Kidney tubule cell (primary cell): ENCODE measurements at places on chromosomes 4 and X.
A peak's percentile ranks its signal among the peaks of the same experiment; 100 is the strongest.

DNA sequence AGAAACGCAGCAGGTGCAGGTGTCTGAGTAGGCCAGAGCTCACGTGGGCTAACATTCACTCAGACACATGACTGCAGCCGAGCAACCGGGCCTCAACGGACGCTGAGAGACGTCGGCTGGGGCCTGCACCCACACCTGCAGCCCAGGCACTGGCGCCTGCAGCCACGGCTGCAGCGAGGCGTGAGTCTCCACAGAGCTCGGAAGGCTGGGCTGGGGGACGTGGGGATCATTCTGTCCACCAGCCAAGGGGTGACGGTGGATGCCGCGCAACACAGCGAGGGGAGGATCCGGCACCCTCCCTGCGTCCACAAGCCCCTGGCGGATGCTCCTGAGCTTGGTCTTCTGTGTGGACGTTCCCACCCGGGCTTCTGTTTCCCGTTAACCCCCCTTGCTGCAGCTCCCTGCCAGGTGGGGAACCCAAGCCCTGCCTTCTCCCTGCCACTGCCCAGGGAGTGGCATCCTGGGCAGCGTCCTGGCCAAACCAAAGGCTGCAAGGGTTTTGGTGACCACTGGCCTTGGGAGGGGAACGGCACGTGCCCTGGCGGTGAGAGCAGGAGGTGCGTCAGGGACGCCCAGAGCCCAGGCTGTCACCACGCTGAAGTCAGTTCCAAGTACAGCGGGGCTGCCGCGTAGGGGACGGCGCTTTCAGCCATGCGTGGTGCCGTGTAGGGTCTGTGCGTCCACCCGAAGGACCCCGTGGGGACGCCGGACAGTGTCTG, 16.3 kb downstream of the PPP2R3B start:
- no peak for DNase-seq

DNA sequence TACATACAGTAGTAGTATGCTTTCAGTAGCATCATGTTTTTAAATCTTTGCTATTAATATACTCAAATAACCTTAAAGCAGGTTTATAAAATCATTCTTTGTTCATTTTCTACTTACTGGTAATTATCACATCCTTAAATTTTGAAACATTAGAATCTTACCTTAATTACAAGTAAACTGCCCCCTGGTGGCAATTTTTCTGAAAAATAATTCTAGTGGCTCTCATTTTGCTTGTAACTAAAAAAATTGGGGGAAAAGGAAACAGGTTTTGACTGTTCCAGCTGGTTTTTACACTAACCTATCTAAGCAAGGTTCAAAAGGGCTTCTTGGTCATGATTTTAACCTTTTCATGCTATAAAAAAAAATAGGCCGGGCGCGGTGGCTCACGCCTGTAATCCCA, 18.5 kb upstream of the DCAF4L1 start:
- DNase-seq, result peak; percentile 20

GRCh38 chrX:96729868-96730643, 45.4 kb downstream of the DIAPH2 start:
- no peak for DNase-seq

GRCh38 chr4:134533068-134533467, 331.5 kb upstream of the PABPC4L start:
- DNase-seq, result no peak

GRCh38 chrX:11287505-11287904, 5.7 kb upstream of the AMELX start:
- DNase-seq, result no peak

- no peak for DNase-seq
These were observed 771 bp upstream of the RBPJ start for GRCh38 chr4:26319949-26320537.
